ENCODE measurements at places on chromosomes 16 and 17. TPM values are rescaled to one million over a fixed set of nuclear protein-coding genes. Genes with fewer than 3 reads are reported as not detected.

- no peaks in the 10 kb centered on the region for H3K27me3 ChIP-seq
- no peaks in the 10 kb centered on the region for H3K36me3 ChIP-seq
- peak; percentile 75 for DNase-seq
- no peak overlapping the region for H3K27ac ChIP-seq
- no peak overlapping the region for H3K4me3 ChIP-seq
- H3K4me1 ChIP-seq: no peaks in the 10 kb centered on the region
Measured at GRCh38 chr16:17070882-17071592, 399.7 kb downstream of the XYLT1 start.

GRCh38 chr17:83068641-83069570 lies 10.5 kb upstream of the METRNL start:
- no peaks in the 10 kb centered on the region for H3K4me1 ChIP-seq
- H3K36me3 ChIP-seq: no peaks in the 10 kb centered on the region
- no peak overlapping the region for H3K4me3 ChIP-seq

GRCh38 chr16:12458591-12459358 lies 344.9 kb downstream of the CPPED1 start:
- H3K4me1 ChIP-seq: peaks cover 14% of the 10 kb centered on the region
- H3K36me3 ChIP-seq: no peaks in the 10 kb centered on the region
- no peak overlapping the region for H3K4me3 ChIP-seq
- no peak overlapping the region for H3K27ac ChIP-seq
- peak; percentile 43 for DNase-seq

- no peak for DNase-seq
- peaks cover 4% of the 10 kb centered on the region for H3K4me1 ChIP-seq
- no peak overlapping the region for H3K4me3 ChIP-seq
- no peak overlapping the region for H3K27ac ChIP-seq
- H3K27me3 ChIP-seq: no peaks in the 10 kb centered on the region
- no peaks in the 10 kb centered on the region for H3K36me3 ChIP-seq
Measured at GRCh38 chr17:51091635-51092034, 29.0 kb downstream of the SPAG9 start.

- no peak for DNase-seq
- H3K4me1 ChIP-seq: no peaks in the 10 kb centered on the region
- no peaks in the 10 kb centered on the region for H3K27me3 ChIP-seq
- H3K27ac ChIP-seq: no peak overlapping the region
Measured at GRCh38 chr17:3596804-3597464, 12.3 kb downstream of the TRPV1 start.

DNA sequence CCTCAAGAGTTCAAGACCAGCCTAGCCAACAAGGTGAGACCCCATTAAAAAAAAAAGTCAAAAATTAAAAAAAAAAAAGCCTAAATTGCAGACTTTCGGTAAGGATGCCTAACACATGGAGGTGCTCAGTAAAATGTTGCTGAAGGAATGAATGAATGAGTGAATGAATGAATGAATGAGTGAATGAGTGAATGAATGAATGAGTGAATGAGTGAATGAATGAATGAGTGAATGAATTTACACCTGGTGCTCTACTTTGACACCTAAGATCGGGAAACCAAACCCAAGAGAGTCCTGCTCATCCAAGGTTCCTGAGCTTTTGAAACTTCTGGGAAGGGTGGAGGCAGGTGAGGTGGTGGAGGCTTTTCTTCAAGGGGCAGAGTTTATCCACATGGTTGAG lies 112.2 kb upstream of the LHX1 start:
- DNase-seq: no peak
- H3K36me3 ChIP-seq: no peaks in the 10 kb centered on the region
- H3K4me1 ChIP-seq: no peaks in the 10 kb centered on the region
- H3K27me3 ChIP-seq: no peaks in the 10 kb centered on the region
- H3K4me3 ChIP-seq: no peak overlapping the region

DNA sequence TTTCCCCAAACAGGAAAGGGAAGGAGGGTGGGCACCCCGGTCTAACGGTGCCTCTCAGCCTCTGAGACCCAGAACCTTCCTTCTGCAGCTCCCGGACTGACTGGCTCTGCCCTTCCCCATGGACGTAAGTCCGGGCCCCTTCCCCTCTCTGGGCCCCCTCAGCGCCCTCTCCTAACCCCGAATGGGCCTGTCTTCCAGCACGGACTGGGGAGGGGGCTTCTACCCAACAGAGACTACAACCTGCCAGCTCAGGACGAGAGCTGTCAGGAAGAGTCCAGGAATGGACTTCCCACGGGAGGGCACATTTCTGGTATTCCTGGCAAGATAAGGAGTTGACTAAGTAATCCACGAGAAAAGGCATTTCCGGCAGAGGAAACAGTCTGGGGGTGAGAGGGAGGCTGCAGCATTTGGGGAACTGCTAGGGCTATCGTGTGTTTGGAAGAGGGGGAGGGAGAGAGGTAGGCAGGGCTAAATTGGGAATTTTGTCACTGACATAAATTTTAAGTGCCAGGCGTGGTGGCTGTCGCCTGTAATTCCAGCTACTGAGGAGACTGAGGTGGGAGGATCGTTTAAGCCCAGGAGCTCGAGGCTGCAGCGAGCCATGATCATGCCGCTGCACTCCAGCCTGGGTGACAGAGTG lies 12.1 kb upstream of the ALDOA start:
- no peaks in the 10 kb centered on the region for H3K27me3 ChIP-seq
- DNase-seq: peak; percentile 68
- peaks cover 4% of the 10 kb centered on the region for H3K4me1 ChIP-seq

GRCh38 chr16:4160658-4161430 lies 44.6 kb upstream of the ADCY9 start:
- H3K4me3 ChIP-seq: no peak overlapping the region
- H3K27me3 ChIP-seq: no peaks in the 10 kb centered on the region
- H3K27ac ChIP-seq: no peak overlapping the region
- no peak for DNase-seq
- no peaks in the 10 kb centered on the region for H3K36me3 ChIP-seq

GRCh38 chr17:39631403-39631802 lies 4.7 kb downstream of the PPP1R1B start:
- peaks cover 5% of the 10 kb centered on the region for H3K4me1 ChIP-seq
- no peaks in the 10 kb centered on the region for H3K36me3 ChIP-seq
- H3K4me3 ChIP-seq: no peak overlapping the region
- peaks cover under 1% of the 10 kb centered on the region for H3K27me3 ChIP-seq
- peak overlapping the region; percentile 51 for H3K27ac ChIP-seq

GRCh38 chr16:48542020-48542473 lies 67.9 kb downstream of the N4BP1 start:
- H3K27ac ChIP-seq: no peak overlapping the region
- DNase-seq: peak; percentile 80
- peaks cover 13% of the 10 kb centered on the region for H3K36me3 ChIP-seq

GRCh38 chr16:19745286-19746010 lies 27.4 kb downstream of the IQCK start:
- peaks cover 17% of the 10 kb centered on the region for H3K4me1 ChIP-seq
- no peaks in the 10 kb centered on the region for H3K27me3 ChIP-seq
- no peaks in the 10 kb centered on the region for H3K36me3 ChIP-seq
- no peak for DNase-seq

DNA sequence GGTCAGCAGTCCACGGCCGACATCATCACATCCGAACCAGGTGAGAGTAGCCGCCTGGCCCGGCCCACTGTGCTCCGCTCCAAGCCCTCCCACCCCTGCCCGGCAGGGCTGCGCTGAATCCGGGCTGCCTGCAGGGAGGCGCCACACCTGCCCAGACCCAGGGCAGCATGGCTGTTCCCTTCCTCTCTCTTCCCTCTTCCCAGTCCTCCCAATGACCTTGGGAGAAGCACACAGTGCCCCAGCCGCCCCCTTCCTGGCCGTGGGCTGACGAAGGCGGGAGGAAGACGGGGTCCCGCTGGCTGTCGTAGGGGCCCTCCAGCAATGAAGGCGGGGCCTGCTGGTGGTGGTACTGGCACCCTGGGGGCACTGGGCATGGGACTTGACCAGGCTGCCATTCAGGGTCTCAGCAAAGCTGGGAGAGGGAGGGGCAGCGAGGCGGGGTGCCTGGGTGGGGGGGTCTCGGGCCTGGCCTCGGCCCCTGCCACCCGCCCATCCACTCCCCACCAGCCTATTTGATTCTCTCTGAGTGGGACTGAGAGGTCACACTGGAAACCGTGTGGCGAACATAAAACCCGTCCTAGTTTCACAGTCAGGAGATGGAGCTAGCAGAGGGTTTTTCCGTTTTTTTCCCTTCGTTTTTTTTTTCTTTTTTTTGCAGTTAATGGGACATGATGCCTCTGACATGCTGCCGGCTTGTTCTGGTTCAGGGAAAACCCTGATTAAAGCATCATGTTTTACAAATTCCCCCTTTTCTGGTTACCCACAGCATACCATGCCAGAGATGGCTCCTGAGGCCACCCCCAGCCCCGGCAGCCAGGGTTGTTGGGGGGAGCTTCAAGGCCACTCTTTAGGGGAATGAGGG lies 50.6 kb downstream of the BAHCC1 start:
- no peak for DNase-seq
- no peaks in the 10 kb centered on the region for H3K27me3 ChIP-seq
- H3K36me3 ChIP-seq: no peaks in the 10 kb centered on the region
- no peak overlapping the region for H3K4me3 ChIP-seq

DNA sequence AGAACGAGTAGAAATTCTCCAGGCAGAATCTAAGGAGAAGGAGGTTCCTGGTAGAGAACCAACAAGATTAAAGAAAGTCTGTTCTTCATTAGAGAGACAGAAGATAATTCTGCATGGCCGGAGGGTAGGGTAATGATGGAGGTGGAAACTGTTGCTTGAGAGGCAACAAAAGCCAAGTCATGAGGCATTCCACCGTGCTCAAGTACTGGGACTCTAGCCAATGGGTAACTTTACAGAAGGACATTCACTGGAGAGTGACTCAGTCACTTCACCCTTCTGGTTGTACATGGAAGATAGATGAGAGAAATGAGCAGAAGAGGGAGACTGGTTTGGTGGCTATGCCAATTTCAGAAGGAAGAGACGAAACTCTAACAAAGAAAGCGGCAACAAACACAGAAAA lies 53.6 kb upstream of the ANKFN1 start:
- no peak for DNase-seq
- H3K27ac ChIP-seq: no peak overlapping the region
- no peaks in the 10 kb centered on the region for H3K27me3 ChIP-seq
- H3K4me3 ChIP-seq: no peak overlapping the region
- H3K36me3 ChIP-seq: no peaks in the 10 kb centered on the region

CA5A gene
- not detected for total RNA-seq

GUCY2D gene
- total RNA-seq: 0.19 TPM

KCNH6 gene
- 0.57 TPM for total RNA-seq

TMEM204 gene
- 40.9 TPM for total RNA-seq

KRTAP17-1 gene
- not detected for total RNA-seq
